ENCODE measurements at places on chromosomes 1 and 21.

GRCh38 chr1:22415489-22415888 is 36.2 kb upstream of the ZBTB40 start:
- no peak for DNase-seq

DNA sequence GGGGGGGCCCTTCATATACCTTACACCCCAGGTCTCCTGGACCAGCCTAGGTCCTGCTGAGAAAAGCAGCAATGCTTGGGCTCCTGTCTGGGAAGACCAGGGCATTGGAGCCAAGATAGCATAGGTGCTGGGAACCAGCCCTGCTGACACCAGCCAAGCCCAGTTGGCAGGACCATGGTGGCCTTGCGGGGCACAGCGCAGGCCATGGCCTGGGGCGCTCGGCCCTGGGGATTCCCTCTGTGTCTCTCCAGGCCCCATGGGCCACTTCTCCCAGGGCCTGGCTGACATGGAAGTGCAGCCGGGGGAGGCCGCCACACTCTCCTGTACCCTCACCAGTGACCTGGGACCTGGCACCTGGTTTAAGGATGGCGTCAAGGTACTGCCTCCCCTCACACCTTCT is 23.3 kb downstream of the IGFN1 start:
- no peak for DNase-seq

- DNase-seq = no peak
These were observed 113.7 kb downstream of the PAPPA2 start for GRCh38 chr1:176576670-176577069.

- peak; percentile 54 for DNase-seq
These were observed at the start of gene GPR153 for GRCh38 chr1:6260961-6261614. TSS of gene GPR153 (minus strand) at chr1:6261098. CDS start at chr1:6254905, 6,193 bp downstream.

- DNase-seq = no peak
These were observed 96.7 kb downstream of the UCK2 start for GRCh38 chr1:165924117-165924516.

DNA sequence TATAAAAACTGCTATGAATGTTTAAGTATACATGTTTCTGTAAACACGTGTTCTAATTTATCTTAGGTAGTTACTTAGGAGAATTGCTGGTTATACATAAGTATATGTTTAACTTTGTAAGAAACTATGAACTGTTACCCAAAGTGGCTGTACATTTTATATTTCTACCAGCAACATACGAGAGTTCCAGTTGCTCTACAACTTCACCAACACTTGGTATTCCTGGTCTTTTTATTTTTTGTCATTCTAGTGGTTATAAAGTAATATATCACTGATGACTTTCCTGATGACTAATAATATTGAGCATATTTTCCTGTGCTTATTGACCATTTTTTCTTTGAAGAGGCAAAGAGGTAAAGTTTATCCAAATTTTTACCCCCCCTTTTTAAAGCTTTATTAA is 76.0 kb downstream of the KIAA0319L start:
- no peak for DNase-seq

- no peak for DNase-seq
These were observed 37.5 kb upstream of the ECE1 start for GRCh38 chr1:21327566-21328323.

GRCh38 chr1:36876990-36877389 is 157.3 kb downstream of the GRIK3 start:
- no peak for DNase-seq

GRCh38 chr1:8134546-8135235 is 108.6 kb upstream of the ERRFI1 start:
- DNase-seq = no peak

GRCh38 chr1:67803380-67804279 is 29.6 kb downstream of the GNG12 start:
- DNase-seq = no peak

GRCh38 chr21:31498985-31499384 is 154.9 kb upstream of the TIAM1 start:
- no peak for DNase-seq

GRCh38 chr21:15744926-15745325 is 15.1 kb downstream of the USP25 start:
- DNase-seq = no peak

GRCh38 chr1:93770640-93771039 is 89.0 kb upstream of the BCAR3 start:
- DNase-seq = no peak

- no peak for DNase-seq
These were observed 13.2 kb upstream of the ZBTB17 start for GRCh38 chr1:15988856-15989736.

DNA sequence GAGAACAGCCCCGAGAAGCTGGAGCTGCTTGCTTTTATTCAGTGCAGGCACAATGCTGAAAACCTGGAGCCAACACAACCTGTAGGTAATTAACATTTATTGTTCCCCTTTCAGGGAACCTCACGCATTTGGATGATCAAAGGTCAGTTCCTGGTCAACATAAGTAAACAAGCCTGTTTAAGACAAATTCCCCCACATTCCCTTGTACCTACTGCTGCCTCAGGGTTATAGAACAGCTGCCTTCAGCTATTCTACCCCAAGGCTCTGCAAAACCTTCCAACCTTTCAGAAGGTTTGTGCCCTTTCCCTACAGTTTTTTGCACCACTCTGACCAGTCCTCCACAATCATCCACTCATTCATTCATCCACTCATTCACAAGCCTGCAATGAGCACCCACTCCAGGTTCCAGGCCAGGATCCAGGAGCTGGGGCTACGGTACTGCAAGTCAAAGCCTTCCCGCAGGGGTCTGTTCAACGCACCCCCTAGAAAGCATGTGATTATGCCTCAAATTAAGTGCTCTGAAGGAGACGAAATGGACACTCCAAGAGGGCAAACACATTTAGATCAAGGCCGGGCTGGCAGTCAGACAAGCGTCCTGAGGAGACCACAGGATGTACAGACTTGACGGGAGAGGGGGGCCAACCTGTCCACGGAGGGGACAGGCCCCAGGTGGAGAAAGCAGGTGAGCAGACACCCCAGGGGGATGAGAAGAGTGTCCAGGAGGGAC is 683.9 kb downstream of the MATN1 start:
- no peak for DNase-seq
